Stimulated activated CD8-positive, alpha-beta memory T cell treated with anti-CD3 and anti-CD28 coated beads, Interleukin-2, amount 100 ng/mL, for 1 hour (primary cell): ENCODE measurements at places on chromosomes 2 and 18.

- no peak for DNase-seq
Measured at GRCh38 chr2:104901037-104901881, 47.3 kb downstream of the POU3F3 start.

- DNase-seq = no peak
Measured at GRCh38 chr2:196137271-196137670, 34.1 kb downstream of the STK17B start.

- no peak for DNase-seq
Measured at GRCh38 chr2:182361477-182361876, 65.4 kb downstream of the PDE1A start.

GRCh38 chr18:3645384-3646156, 195.6 kb downstream of the TGIF1 start:
- DNase-seq = no peak

DNA sequence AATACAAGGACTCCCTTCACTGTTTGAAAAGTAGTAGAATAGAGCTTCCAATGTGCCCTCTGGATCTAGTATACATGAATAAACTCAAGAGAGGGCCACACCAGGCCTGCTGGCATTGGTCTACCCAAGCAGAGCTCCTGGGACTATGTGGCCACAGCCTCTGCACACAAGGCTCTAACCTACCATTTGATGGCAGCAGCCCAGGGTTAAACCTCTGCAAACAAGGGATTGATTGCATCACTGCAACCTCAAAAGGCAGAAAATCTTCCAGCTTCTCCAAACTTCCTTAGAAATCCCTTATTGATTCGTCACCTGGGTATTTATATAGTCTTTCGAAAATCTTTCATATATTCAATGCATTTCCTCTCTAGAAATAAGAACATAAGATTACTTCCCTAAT, 147.6 kb upstream of the SETBP1 start:
- no peak for DNase-seq

- DNase-seq = no peak
Measured at GRCh38 chr2:88059979-88060906, 4.7 kb upstream of the KRCC1 start.

DNA sequence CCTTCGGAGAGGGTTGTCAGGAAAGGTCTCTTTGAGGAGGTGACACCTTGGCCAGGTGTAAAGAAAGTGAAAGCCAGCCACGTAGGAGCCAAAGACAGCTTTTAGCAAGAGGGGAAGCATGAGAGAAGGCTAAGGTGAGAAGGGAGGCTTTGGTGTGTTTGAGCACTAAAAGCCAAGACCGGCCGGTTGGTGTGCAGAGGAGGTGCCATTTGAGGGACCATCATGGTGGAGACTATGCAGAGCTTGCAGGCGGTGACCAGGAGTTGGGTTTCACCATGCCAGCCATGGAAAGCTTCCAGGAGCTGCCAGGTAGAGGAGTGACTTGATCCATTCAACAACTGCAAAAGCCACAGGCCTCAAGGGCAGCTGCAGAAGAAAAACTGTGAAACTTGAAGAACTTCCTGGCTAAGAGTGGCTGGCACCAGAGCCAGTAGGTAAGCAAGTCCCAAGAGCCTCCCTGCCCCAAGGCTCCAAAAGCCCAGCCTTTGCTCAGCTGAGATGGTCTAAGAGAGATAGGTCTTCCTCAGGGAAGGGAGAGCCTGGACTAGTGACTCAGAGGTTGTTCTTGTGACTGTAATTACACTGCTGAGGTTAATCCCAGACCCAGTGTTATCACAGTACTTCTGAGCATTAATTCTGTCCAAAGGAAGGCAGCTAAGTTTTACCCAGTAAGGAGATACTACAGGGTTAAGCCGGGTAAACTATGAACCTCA, 319.0 kb downstream of the BCL11A start:
- DNase-seq = no peak

DNA sequence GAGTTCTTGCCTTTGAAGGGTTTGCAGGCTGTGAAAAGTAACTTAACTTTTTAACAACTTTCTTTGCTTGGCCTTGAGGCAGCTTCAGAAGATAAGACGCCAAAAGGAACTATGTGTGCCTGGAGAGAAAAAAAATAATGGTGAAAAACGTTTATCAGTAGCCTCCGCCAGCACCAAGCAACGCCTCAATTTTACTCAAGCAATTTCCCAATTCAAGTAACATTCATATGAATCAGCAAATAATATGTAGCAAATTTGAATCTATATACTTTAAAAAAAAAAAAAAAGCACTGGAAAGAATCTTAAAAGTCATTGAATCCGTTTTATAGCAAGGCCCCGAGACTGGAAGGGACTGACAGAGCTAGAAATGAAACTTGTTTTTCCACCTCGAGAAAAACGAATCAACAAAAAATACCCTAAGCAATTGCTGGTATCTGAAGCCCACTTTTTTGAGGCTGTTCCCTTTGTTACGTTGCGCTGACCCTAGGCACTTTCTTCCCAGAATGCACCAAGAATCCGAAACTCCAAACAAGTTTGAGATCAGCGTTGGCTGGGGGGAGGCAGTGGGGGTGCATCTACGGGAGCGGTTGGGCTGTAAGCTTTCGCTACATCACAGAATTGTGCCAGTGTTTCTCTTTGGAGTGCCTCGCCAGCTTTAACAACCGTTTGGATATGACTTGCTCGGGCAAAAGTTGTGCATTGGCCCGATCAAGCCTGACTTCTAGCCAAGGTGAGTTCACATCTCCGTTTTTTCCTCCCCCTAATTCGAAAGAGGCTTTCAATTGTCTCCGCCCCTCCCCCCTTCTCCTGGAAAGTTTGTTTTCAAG, 2.7 kb upstream of the TGIF1 start:
- no peak for DNase-seq

DNA sequence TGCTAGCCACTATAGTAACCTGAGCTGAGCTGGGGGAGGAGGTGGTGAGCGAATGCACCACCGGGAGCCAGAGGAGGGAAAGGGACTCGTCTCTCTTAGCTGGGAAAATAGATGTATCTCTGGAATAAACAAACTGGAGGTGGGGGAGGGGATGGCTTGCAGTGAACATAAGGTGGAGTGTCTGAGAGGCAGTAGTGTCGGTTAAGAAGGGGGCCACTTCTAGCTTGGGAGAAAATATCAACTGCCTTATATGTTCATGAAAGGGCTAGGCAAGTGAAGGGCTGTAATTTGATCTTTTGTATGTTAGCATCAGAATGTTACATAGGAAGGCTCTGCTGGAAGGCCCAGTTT, 2.2 kb downstream of the SETBP1 start:
- no peak for DNase-seq

DNA sequence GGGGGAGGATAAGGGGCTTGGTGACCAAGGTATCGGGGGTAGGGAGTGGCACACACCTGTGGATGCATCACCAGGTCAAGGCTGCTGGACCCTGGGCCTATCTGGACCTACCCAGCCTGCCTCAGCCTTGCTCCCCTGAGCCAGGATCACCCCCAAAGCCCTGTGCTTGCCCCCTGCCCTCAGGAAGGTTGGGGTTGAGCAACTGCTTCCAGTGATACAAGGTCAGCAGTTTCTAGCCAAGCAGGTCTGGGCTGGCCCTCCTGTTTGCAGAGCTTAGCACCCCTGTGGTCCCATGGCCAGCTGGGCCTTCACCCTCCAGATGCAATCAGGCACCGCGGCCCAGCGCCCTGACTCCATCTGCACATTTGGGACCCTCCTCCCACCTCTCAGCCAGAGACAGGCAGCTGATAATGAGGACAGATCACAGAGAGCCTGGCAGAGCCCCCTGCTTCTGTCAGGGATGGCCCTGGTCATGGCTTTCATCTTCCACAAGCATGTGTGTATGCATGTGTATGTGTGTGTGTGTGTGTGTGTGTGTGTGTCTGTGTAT, 154.6 kb downstream of the TFCP2L1 start:
- DNase-seq = no peak

GRCh38 chr18:6280211-6280743, 134.4 kb downstream of the L3MBTL4 start:
- DNase-seq = no peak

DNA sequence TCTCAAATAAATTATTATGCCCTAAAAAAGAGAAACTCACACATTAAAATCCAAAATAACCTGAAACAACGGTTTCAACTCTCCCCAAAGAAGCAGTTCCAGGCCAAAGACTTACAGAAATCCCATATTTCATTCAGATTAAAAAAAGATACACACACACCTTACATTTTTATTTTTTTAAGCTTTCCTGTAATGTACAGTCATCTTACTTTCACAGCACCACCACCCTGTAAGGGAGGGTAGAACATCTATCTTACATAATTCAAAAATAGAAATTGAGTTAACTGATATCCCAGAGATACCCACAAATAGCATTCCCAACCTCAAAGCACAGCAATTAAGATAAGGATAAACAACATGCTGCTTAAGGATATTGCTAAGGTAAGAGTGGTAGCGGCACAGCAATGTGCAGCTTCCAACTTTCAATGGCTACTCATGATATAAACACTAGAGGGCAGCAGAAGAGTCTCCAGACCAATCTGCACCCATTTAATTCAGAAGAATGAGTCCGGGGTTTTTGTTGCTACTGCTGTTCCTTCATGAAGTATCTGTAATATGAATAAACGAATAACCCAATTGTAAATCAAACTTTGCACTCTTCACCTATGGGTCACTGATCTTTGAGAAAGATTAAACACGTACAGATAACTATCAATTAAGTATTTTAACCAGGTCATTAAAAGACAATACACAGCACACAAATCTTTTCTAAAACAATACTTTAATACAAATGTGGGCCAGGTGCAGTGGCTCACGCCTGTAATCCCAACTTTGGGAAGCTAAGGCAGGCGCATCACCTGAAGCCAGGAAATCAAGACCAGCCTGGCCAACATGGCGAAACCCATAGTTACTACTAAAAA, 11.3 kb downstream of the GFPT1 start:
- DNase-seq = no peak

DNA sequence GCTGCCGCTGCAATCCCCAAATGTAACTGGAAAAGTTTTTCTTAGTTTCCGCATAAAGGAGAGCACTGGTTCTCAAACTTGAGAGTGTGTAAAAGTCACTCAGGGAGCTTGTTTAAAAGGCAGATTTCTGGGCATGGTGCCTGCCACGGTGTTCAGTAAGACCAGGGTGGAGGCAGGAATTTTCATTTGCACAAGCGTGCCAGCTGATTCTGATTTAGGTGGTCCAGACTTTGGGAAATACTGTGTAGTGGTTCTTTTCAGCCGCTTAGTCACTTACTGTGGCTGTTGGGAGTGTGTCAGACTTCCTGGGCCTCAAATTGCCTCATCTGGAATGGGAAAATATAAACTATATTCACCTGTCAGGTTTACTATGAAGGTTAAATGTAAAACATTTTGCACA, 788 bp downstream of the ARMC9 start:
- DNase-seq = no peak

DNA sequence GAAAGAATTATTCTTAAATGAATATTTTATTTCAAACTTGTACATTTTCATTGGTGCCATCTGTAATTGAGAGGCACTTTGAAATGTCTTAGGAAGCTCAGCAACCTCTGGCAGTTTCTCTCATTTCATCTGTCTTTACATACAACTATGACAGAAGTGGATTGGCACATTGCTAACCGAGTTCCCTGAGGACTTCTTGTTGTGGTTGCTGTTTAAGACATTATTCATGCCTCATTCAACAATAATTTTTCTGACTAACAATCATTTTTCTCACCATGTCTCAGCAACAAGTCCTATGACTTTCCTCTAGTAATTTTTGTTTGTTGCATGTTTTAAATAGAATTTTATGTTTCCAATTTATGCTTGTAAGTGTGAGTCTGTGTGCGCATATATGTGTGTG, 284.0 kb upstream of the CWC22 start:
- DNase-seq = no peak

DNA sequence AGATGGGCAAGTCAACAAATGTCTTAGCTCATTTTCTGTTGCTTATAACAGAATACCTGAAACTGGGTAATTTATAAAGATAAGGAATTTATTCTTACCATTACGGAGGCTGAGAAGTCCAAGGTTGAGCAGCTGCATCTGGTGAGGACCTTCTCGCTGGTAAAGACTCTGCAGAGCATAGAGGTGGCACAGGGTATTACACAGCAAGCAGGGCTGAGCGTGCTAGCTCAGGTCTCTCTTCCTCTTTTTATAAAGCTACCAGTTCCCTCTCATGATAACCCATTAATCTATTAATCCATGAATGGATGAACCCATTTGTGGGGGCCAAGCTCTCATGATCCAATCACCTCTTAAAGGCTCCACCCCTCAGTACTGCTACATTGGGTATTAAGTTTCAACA, 109.1 kb downstream of the CDK15 start:
- no peak for DNase-seq

DNA sequence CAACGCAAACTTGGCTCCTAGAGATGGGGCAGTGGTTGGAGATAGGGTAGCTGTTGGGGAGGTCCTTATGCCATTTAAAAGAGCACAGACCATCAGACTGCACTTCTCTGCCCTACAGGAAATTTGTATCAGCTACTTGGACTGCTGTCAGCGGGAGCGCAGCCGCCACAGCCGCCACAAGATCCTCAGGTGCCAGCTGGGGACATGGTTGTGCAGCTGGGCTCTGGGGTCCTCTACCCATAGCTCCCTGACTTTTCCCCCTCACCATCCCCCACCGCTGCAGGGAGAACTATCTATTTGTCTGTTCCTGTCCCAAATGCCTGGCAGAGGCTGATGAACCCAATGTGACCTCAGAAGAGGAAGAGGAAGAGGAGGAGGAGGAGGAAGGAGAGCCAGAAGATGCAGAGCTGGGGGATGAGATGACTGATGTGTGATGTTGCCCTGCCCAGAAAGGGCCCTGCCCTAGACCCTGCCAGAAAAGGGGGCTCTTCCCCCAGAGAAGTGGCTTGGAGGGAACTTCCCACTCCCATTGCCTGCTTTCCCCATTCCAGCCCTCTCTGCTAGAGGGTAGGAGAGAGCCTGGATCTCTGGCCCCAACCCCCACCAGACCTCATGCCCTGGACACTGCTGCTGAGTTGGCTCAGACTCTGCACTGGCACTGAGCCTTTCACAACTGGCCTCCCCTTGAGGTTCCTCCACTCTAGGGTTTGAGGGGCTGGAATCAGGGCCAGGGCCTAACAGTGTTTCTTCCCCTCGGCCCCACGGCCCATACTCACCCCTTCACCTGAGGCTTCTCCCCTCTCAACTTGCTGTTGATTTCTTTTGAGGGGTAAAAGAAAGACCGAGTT, 7.3 kb downstream of the PRADC1 start:
- DNase-seq = no peak

GRCh38 chr2:160397530-160397865, 96.1 kb downstream of the RBMS1 start:
- DNase-seq = no peak

- DNase-seq = no peak
Measured at GRCh38 chr2:42922790-42923579, 130.6 kb upstream of the HAAO start.

GRCh38 chr2:25435421-25435820, 93.7 kb upstream of the DNMT3A start:
- no peak for DNase-seq

GRCh38 chr18:50111398-50111797, 83.5 kb downstream of the MYO5B start:
- no peak for DNase-seq

GRCh38 chr2:43846140-43846793, 7.5 kb downstream of the ABCG8 start:
- no peak for DNase-seq

GRCh38 chr2:88671786-88672427, 19.6 kb upstream of the RPIA start:
- no peak for DNase-seq

GRCh38 chr2:96241900-96242611, 23.7 kb downstream of the TMEM127 start:
- peak; percentile 17 for DNase-seq
